ENCODE measurements at places on chromosomes 11 and 22.

DNA sequence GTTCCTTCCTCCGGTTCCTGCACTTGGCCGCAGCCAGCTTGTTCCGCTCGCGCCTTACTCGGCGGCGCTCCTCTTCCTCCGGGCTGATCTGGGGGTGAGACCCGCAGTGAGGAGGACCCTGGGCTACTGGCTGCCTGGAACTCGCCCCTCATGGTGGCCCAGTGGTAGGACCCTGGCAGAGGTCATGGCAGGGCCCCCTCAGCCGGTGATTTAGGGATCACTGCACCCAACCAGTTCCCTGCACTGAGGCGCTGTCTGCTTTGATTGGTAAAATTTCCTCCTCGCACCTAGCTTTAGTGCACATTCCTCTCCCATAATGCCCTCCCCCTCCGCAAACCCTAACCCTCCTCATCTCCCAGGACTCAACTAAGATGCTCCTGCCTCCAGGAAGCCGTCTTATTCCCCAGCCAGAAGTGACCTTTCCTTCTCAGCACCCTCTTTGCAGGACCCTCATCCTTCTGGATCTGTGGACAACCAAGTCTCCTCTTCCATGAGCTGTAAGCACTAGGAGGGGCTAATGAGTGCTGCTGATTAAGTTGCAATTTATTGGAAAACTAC lies 3.6 kb downstream of the CCDC85B start:
- DNase-seq = peak; percentile 39

DNA sequence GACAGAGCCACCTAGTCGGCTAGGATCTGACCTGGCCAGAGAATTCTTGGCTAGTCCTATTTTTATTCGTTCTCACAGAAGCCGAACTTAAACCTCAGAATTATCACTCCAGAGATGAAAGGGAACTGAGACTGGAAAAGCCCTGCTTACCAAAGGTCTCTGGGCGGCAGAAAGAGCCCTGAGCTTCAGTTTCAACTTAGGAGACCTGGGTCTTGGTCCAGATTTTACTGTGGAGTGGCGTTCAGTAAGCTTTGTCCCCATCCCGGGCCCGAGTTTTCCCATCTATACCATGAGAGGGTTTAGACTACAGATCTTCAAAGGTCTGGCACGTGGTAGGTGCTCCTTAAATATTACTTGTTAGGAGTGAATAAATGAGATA lies 516 bp downstream of the NEU3 start:
- peak; percentile 23 for DNase-seq

DNA sequence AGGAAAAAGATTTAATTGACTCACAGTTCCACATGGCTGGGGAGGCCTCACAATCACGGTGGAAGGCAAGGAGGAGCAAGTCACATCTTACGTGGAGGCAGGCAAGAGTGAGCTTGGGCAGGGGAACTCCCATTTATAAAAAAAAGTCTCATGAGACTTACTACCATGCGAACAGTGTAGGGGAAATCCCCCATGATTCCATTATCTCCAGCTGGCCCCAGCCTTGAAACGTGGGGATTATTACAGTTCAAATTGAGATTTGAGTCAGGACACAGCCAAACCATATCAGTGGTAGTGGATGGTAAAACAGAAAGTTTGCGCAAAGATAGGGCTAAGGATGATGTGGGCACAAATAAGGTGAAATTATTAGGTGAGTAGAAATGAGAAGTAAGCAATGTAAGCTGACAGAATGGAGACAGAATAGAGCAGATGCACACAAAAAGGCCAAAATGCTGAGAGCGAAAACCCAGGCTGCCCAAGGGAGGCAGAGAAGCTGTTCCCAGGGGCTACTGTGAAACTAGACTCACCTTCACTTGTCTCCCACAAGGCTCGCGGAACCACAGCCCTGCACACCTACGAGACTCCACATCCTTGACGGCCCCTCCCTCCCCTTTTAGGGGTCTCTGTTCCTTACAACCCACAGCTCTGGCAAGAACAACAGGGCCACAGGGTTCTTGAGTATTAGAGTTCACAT lies 377.6 kb downstream of the CADM1 start:
- DNase-seq = no peak

DNA sequence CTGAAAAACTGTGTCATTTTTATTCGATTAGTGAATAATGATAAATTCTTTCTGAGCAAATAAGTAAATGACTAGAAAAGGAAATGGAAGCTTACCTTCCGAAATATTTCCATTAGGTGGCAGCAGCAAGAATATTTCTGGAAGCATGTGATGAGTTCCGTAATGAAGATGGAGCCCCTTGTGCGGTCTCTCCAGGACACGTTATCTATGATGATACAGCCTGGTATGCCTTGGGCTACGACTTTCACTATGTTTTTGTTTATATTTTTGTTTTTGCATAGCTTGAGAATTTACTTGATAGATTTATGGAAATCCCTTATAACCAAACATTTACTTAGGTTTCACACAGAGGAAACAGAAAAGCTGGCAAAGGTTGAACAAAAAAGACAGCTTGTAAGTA lies 25.7 kb downstream of the CASP5 start:
- DNase-seq = no peak

GRCh38 chr11:97683733-97684132 lies 1293.9 kb downstream of the JRKL start:
- peak; percentile 75 for DNase-seq

DNA sequence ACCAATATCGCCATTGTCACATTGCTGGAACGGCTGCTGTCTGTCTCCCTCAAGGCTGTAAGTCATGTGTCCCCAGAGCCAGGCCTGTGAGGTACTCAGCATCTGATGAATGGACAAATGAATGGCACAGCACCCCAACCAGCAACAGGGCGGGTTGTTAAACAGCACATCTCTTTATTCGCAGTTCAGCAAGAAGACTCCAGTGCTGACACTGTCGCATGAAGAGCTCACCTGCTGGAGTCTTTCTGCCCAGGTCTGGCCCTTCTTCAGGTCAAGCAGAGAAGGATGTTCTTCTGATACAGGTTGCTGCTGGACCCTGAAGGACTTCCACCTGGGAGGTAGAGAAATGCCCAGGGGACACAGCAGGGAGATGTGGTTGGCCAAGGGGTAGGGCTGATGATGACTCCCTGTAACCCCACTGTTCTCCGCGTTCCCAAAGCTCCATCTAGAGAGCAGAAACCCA lies 4.8 kb downstream of the SPATA19 start:
- no peak for DNase-seq

DNA sequence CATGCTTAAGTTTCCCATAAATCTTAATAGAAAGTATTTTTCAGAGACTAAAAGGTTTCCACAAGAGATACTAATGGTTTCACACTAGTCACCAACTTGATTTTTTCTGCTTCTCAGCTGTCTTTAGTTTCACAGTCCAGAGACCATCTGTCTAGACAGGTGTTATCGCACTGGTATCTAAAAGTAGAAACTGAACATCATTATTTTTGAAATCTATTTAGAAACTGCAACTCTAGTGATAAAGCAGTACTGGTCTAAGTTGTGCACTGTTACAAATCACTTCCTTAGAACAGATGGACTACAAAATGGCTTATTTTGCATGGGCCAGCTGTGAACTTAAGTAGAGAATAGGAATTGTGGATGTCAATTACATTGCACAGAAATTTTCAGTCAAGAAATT lies 78.0 kb downstream of the CNTN5 start:
- no peak for DNase-seq

- no peak for DNase-seq
Observed at GRCh38 chr22:29308791-29309262, 2.4 kb downstream of the GAS2L1 start.

GRCh38 chr22:26066534-26066933 lies 102.7 kb upstream of the SEZ6L start:
- DNase-seq = no peak

- DNase-seq = no peak
Observed at GRCh38 chr11:15112131-15112541, 2.6 kb upstream of the INSC start.

DNA sequence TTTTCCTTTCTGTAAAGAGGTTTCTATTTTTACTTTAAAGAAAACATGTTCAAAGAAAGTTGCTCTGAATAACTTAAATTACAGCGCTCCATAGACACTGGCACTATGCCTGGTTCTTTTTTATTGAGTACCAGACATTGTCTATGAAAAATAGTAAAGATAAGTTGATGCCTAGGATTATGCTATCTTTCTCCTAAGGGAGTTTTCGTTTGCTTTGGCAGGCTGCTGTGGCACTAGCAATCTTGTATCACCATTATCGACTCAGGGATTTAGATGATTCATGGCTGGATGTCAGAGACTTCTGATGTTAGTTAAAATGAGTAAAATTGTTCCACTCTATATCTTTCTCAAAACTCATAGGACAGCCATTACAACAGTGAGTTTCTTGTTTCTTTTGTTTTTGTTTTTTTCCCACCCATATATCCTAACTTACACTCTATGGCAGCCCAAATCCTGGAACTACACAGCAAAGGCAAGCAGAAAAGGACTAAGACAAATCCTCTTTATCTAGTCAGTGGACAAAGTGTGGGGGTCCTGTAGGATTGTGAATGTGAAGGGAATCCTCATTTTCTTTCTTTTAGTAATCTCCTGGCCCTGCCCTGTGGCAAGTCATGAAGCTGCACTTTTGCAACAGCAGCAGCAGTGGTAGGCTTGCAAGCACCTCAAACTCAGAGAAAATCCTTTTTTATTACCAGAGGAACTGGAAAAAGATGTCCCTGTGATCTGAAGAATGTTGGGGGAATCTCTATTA lies 20.7 kb downstream of the SLN start:
- no peak for DNase-seq

DNA sequence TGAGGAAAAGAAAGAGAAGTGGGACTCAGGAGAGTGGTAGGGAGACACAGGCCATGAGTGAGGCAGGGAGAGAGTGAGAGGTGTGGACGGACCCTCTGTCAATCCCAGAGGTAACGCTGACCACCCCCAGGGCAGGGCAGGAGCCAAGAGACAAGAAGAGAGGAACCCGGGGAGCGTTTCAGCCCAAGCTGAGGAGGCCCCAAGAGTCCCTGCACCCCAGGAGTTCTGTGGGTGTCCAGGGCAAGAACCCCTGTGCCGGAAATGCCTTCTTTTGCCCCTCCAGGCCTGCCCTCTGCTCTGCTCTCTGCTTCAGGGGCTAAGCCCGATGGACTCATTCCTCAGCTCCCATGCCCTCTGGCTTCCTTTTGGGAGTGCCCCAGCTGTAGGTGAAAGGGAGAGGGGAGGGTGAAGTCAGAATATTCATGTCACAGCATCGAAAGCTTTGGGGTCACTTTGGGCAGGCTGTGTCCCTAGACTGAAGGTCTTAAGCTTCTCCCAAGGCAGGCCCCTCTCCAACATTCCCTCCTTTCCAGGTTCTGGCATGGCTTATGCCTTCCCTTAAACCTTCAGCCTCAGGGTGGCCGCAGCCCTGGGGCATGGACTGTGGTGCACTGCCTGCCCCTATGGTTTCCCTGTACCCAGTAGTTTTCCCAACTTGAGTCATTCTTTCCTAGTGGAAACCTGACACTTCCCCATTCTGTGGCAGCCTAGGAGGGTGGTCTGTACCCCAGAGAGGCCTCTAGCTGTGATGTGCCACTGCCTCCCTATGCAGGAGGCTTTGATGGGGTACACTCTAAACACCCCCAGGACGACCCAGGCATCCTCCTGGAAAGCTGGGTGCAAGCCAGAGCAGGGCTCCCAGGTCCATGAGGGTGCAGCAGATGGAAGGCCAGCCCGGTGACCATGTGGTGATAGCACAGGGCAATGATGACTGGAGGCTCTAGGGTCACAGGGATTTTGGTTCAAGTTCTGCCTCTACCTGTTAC lies 27.1 kb downstream of the MYEOV start:
- DNase-seq = no peak

DNA sequence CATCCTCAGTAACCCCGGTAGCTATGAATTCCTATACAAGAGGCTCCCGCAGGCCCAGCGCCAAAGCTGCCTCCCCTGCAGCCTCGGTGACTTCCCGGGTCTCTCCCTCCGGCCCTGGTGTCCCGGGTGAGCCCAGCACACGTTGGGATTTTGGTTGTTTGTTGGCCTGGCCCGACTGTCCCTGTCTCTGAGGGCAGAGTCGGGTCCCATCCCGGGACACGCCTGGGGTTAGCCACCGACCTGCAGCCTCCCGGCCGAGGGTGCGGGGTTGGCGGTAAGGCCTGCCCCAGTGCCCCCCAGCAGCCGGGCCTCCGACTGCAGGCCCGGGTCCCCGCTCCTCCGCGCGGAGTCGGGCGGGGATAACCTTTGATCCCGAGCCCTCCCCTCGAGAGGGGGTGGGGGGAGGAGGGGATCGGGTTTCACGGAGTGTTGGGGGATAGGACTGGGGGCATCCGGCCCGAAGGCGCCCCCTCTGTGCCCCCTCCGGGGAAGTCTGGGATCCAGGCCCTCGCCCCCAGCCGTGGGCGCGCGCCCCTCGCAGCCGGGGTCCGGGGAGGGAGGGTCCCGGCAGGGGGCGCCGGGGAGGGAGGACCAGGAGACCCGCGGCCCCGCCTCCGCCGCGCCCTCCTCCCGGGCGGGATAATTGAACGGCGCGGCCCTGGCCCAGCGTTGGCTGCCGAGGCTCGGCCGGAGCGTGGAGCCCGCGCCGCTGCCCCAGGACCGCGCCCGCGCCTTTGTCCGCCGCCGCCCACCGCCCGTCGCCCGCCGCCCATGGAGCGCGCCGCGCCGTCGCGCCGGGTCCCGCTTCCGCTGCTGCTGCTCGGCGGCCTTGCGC lies at the start of gene FBLN1:
Gene FBLN1, plus strand, starts transcription at position 669 of the 835 bp plus-strand sequence. Its CDS starts 103 bp downstream, at position 772.
- no peak for DNase-seq
